Glutamatergic neuron (in vitro differentiated cells): ENCODE measurements at places on chromosomes 3 and 15.
A peak's percentile ranks its signal among the peaks of the same experiment; 100 is the strongest.

- DNase-seq, result no peak
Observed at GRCh38 chr3:127406309-127407025, 118.6 kb upstream of the PRR20G start.

GRCh38 chr15:57537072-57537471 is 54.6 kb upstream of the MYZAP start:
- DNase-seq, result no peak

GRCh38 chr3:52872245-52872644 is 25.1 kb downstream of the STIMATE start:
- no peak for DNase-seq

- DNase-seq, result no peak
Observed at GRCh38 chr3:56277236-56277635, 191.0 kb downstream of the ERC2 start.

- DNase-seq, result no peak
Observed at GRCh38 chr3:183192650-183193300, 30.2 kb upstream of the LAMP3 start.

- no peak for DNase-seq
Observed at GRCh38 chr3:57069503-57069902, 9.0 kb downstream of the SPATA12 start.

DNA sequence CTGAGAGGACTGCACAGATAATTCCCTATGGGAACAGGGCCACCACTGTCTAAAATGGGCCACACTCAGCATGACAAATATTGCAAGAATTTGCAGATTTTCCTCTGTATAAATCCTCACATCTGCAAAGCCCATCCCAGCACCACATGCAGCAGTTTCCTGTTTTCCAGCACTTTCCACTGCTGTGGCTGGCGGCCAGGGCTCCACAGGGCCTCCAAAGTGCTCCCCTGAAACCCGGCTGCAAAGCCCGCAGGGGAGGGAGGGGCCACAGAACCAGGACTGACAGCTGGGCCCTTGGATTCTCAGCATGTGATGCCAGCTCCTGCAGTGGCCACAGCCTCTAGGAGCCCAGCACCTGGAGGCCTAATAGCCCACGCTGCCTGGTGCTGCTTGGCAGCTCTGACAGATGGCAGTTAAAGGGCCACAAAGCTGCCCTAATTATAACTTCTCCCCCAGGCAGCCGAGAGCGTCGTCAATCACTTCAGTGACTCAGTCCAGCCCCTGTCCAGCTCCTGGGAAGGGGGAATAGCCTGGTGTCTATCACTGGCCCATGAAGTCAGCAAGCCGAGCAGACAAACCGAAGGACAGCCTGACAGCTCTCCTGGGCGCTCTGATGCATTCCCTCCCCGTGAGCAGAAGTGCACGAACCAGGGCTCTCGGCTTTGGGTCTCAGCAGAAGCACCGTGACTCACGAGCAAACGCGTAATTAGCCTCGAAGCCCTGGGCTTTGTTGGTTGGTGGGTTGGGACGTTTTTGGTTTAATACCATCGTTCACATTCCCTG is 4.7 kb downstream of the LRRC15 start:
- no peak for DNase-seq

- no peak for DNase-seq
Observed at GRCh38 chr3:177522051-177522450, 324.8 kb upstream of the TBL1XR1 start.

- no peak for DNase-seq
Observed at GRCh38 chr3:124609402-124609801, 120.8 kb upstream of the UMPS start.

- no peak for DNase-seq
Observed at GRCh38 chr3:156811089-156811862, 14.9 kb upstream of the LEKR1 start.

GRCh38 chr15:83435782-83436181 is 11.4 kb upstream of the SH3GL3 start:
- no peak for DNase-seq

DNA sequence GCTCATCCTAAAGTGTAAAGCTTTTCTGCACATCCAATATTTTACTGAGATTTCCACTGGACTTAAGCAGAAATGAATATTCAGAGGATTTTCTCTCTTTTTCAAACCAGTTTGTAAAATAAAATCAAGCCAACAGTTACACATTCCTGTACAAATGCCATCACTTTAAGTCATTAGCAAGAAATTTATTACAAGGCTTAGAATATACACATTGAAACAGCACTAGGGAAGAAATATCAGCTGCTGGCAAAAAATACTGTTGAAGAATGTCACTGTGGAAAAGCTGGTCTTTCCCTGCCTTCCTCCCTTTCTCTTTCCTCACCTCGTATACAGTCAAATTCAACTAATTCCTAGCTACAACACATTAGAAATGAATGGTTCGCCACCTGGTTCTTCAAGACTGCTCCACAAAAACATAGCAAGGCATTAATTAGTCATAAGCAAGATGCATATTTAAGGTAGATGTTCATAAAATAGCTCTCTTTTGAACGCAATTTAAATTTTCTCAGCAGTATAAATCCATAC is 21.3 kb downstream of the PLOD2 start:
- DNase-seq, result no peak

GRCh38 chr3:56849698-56850097 is 47.9 kb upstream of the ARHGEF3 start:
- DNase-seq, result no peak

GRCh38 chr3:64213224-64213878 is 11.9 kb downstream of the PRICKLE2 start:
- DNase-seq, result no peak

DNA sequence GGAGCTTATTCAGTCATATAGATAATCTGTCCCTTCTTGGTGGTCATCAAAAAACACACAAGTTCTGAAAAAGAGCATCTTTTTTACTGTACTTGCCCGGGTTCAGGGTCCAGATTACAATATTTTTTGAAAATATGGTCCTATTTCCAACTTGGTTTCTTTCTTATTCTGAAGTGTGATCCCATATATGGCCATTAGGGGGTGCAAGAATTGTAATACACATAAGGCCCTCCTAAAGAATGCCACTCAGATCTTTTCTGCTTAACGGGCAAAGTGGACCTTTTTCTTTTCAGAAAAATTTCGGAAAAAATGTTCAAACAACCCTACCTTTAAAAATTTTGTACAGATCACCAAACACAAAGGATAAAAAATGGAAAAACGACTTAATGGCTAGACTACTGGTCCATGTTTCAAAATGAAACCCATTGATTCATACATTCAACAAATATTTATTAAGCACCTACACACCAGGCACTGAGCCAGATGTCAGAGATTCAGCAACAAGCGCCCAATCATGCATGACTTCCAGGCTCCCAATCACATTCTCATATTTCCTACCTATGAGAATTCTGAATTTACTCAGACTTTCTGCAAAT is 102.0 kb upstream of the MYRIP start:
- no peak for DNase-seq

GRCh38 chr15:49979705-49980382 is 139.2 kb downstream of the ATP8B4 start:
- no peak for DNase-seq

GRCh38 chr15:51672155-51672687 is 9.1 kb upstream of the SCG3 start:
- DNase-seq, result peak; percentile 27

DNA sequence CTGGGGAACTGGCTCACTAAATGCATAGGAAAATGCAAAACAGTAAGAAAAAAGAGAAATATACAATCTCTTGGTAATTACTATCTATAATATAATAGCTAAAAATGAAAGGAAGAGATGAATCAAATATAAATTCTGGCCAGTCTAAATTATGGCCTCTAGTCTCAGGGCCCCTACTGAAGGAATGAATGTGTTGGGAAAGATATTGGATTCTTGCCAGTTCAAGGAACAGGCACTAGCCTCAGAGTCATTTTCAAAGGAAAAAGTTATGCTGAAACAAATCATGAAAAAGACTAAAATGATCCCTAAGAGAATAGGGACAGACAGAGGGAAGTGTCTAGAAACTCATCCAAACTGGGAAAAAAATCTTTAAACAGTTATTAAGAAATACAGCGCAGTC is 62.4 kb downstream of the C3orf80 start:
- DNase-seq, result no peak

DNA sequence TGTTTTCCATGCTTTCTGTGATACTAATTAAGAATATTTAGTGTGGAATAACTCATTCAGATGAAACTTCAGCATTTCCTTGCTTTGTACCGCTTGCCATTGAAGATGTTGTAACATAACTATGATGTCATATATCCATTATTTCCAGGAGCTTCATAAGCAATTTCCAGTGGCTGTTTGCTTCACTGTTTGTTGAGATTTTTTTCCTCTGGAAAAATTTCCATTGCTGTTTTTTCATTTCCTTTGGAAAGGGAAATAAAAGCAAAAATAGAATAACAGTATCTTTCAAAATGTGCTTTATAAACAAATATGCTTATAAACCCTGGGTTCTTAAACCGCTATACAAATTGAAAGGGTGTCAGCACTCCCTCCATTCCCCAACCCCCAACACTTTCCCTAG is 319.6 kb upstream of the SEMA6D start:
- DNase-seq, result no peak

DNA sequence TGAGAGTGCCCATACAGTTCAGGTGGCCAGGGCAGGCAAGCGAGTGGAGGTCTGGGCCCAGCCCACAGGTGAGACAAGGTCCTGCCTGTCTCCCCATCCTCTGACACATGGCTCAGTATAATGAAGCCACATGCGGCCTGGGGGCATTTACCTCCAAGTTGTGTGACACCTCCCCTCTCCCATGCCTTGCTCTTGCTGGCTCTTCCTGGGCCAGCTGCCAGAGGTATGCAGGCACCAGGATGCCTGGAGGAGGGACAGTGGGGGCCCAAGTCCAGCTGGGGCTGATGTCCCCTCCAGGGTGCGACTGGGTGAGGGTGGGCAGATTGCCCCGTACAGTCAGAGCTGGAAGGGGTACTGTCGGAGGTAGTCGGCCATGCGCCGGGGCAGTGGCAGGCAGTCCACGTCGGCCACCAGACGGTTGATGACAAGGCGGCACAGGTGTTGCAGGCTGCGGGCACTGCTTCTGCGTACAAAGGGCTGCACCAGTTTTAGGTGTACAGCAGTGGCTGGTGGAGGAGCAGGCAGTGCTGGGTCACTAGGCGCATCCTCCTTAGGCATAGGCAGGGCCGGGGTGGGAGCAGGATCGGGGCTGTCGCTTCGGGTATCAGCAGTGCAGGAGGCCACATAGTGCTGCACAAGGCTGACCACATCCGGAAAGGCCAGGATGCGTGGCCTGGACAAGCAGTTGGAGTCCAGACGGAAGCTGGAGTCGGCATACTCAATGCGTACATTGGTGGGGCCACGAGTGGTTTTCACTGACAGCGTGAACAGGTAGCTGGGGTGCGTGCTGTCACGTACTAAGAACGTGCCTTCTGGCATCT is 4.1 kb downstream of the CISH start:
- no peak for DNase-seq

- DNase-seq, result no peak
Observed at GRCh38 chr3:128091586-128091985, 32.0 kb downstream of the RUVBL1 start.

DNA sequence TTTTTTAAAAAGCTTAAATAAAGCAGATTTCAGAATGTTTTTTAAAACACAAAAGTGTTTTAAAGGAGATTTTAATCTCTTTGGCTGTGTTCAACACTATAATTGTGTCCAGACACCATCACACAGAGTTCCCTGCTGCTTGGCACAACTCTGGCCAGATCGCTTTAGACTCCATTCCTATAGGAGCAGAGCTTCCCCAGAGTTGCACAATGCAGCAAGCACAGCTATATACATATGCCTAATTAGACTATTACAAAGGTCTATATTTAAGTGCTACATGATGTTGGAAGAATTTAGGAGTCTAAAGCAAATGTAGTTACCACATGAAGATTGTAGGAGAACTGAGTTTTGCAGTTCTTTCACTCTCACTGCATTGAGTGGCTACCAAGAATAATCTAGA is 11.2 kb downstream of the SLC9A9 start:
- DNase-seq, result no peak

- DNase-seq, result no peak
Observed at GRCh38 chr3:69451594-69451993, 65.7 kb upstream of the FRMD4B start.

DNA sequence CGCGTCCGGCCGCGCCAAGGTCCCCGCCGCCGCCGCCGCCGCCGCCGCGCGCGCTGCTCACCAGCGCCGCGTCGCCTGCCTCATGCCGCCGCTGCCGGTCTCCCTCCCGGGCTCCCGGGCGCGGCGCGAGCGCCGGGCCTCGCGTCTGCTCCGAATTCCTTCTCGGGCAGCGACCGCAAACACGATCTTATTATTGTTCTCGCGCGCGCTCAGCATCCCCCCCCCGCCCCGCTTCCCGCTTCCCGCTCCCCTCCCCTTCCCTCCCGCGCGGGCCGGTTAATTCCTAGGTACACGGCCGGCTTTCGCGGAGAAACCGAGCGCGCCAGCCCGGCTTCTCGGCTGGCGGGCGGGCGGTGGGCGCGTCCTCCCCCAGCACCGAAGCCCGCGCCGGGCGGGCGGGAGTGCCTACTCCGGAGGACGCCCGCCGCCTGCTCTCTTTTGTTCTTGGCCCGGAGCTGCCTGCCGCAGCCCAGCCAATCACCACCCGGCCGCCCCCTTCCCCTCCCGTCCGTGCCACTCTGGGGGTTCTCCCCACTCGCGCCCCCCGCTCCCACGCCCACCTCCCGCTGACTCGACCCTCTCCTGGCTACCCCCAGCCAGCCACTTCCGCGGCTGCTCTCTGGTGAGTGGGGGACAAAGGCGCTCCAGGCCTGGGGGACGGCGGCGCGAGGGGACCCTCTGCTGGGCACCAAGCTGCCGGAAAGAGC is at the start of gene HDGFL3:
HDGFL3 (minus strand) TSS at position 164 of the 707 bp plus-strand sequence. CDS start 409 bp downstream, outside the sequence.
- DNase-seq, result peak; percentile 75

DNA sequence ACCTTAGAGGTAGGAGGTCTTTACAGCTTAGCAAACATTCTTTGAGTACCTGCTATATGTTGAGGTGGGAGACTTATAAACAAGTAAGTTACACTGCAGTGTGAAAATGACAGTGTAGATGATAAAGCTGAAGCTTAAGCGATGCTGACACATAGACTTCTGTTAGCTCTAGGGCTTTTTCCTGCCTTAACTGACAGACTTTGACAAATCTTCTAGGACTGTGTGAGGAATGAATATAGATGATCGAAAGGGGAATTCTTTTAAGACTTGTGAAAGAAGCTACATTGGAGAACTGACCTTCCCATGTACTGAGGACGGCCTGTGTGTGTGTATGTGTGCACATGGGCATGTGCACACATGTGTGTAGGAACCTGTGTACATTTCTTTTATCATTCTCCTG is 22.7 kb downstream of the BOC start:
- no peak for DNase-seq

DNA sequence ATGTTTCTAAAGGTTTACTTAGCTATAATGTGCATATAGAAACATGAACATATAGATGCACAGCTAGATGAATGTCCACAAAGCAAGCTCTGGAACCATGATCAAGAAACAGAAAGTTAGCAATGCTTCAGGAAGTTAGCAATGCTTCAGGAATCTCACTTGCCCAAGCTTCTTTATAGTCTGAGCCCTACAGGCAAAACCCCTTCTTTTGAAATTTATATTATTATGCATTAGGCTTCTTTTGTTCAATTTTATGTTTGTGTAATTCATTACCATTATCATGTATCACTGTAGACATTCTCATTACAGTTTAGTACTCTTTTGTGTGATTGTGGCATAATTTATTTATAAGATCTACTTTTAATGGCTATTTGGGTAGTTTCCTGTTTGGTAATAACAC is 286.4 kb upstream of the BCHE start:
- no peak for DNase-seq
